ENCODE measurements at places on chromosomes 5 and 9.

- DNase-seq = no peak
Measured at GRCh38 chr5:76202182-76202581, 119.0 kb downstream of the SV2C start.

- no peak for DNase-seq
Measured at GRCh38 chr5:120555345-120555744, 91.2 kb downstream of the PRR16 start.

DNA sequence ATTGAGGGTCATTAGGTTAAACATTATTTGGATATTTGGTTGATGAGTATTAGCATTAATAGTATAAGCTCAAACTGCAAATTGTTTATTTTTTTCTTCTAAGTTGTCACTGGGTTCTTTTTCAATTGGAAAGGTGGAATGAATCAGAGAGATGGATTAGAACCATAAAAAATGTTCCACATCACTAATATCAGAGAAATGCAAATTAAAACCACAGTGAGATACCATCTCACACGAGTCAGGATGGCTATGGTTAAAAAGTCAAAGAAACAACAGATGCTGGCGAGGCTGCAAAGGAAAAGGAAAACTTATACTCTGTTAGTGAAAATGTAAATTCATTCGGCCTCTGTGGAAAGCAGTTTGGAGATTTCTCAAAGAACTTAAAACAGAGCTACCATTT lies 122.8 kb downstream of the CCDC192 start:
- DNase-seq = no peak

GRCh38 chr9:121709798-121710197 lies 58.4 kb downstream of the DAB2IP start:
- no peak for DNase-seq

DNA sequence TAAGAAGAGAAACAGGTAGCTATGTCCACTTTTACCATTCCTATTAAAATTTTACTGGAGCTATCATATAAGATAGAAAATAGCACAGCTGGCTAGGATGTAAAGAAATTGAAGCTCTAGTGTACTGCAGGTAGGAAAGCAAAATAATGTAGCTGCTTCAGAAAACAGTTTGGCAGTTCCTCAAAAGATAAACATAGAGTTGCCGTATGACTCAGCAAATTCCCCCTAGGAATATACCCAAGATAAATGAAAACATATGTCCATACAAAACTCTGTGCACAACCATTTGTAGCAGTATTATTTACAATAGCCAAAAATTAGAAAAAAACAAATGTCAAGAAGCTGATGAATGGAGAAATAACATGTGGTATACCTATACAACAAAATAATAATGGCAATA lies 64.6 kb upstream of the SHISAL2B start:
- DNase-seq = no peak

- DNase-seq = no peak
Measured at GRCh38 chr5:110612794-110613247, 113.7 kb downstream of the TMEM232 start.

DNA sequence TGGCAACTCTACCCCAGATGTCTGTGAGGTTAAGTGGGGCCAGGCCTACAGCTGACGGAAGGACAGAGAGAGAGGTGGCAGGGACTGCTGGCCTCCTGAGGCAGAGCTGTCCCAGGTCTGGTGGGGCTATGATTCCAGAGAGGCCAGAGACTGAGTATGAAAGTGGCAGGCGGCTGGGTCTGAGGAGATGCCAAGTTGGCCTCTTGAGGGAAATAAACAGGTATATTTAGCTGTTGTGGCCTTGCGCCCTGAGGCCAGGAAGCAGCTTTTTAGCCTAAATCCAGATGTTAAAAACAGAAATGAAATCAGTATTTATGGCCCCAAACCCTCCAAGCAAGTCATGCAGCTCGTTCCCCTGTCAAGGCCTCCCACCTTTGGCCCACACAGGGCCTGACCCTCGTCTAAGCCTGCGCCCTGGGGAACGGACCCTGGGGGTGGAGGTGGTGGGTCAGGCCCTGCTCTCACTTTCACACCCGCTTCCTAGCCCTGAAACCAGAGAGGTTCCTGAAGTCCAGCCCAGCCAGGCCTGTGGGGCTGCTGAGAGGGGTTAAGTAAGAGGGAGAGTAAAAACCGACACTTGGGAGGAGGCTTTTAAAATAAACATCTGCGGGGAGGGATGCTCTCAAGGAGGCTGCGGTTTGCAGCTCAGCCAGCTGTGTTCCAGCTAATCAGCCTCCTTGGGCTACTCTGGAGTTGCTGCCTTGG lies 18.7 kb downstream of the PCDHGC5 start:
- no peak for DNase-seq

DNA sequence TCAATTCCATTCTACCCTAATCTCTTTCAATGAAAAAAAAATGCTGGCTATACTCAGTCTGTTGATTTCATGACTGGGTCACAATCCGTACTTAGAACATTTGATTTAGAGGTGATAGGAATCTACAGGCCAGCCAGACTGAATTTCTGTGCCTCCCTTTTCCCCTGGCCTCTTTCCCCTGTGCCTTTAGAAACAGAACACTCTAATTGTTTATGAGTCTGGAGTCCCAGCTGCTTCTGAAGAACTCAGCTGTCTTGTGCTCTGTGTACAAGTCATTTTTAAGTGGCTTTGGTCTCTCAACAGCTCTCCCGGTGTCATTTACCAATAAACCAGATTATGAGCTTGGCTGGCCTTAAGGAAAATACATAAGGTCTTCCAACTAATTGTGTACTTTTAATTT lies 94.1 kb upstream of the ITGA2 start:
- DNase-seq = no peak

- DNase-seq = no peak
Measured at GRCh38 chr9:27539479-27540441, 10.1 kb upstream of the MOB3B start.

- DNase-seq = no peak
Measured at GRCh38 chr9:10366171-10366779, 246.5 kb downstream of the PTPRD start.

DNA sequence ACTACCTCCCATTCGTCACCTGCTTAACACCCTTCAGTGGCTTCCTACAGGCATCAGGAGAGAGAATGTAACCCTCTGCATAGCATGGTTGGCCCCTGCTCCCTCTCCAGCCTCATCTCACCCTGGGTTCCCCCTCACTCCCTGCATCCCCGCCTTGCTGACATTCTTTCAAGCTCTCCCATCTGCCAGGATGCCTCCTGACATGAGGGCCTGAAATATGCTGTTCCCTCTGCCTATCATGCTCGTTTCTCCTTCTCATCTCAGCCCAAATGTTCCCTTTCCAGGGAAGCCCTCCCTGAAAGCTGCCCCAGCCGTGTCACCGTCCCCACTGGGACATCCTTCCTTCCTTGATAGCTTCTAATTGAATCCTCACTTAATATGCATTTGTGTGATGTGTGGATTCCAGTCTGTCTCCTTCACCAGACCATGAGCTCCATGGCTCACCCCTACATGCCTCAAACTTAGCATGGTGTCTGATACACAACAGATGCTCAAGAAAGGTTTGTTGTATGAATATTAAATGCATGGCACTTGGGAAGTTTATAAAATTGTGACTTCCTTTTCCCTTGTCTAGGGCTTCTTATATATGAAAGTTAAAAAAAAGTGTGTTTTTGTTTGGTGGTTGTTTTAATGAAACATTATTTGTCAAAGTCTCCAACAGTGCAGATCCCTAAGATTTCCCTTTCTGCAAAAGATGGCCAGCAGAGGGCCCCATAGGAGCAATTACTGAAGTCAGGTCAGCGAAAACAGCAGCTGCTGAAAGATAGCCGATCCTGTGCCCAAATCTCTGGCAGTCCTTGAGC lies 7.3 kb upstream of the C5orf58 start:
- DNase-seq = peak; percentile 78

DNA sequence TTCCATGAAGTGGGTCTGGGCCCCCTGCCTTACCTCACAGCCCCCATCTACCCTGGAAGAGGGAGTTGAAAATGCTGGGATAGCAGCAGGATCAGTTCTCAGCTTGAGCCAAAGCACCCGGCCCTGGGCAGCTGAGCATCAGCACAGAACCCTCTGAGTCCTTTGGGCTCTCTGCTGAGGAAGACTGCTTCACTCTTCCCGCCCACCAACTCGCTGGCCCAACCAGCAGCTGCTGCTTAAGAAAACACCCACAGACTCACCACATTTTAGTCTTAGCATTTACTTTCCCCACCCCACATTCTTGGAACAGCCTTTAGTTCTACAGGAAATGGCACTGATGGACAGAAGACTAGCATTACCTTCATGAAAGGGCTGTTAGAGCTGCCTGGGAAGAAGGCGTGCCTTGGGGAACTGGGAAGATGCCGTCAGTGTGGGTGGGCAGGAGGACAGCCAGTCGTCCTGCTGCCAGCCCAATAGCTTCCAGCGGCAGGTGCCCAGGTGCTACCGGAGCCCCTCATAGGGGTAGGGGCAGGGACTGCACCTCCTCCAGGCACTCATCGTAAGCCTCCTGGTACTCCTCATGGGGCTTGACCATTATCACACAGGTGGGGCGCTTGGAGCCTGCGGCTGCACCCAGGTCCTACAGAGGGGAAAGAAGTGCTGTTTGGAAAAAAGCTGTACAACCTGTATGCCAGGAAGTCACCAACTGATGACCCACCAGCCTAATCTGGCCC lies 4.3 kb downstream of the NHP2 start:
- DNase-seq = no peak

- peak; percentile 69 for DNase-seq
Measured at GRCh38 chr9:71604197-71605063, 163.9 kb downstream of the CEMIP2 start.

DNA sequence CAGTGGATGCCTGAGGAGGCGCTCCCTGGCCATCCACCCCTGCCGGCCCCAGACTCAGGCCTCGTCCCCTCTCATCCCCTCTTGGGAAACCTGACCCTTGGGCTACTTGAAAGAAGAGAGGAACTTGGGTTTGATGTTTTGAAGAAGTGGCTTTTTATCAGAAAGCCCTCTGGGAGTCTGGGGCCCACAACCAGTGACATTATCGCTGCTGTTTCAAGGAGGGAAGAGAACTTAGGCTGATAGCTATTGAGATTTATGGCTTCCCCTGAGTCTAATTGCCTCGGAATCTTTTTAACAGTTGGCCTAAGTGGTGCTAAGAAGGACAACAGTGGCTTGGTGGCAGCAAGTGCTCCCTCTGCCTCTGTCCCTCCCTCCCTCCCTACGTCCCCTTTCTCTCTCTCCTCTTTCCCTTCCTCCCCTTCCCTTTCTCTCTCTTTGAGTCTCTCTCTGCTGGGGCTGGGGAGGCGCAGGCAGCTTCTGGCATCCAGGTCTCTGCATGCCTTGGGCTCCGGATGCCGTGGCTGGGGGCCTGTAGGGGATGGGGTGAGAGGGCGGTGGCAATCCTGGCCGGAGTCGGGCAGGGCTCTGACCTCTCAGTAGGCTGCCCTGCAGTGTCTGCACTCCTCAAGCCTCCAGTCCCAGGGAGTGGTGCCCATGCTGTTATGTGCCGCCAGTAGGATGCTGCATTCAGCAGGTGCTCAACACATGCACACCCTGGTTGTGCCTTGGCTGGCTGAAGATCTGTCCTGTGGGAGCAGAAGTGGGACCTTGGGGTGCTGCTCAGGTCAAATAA lies 49.6 kb upstream of the RXRA start:
- no peak for DNase-seq

GRCh38 chr9:137077010-137077747 lies at the start of gene UAP1L1:
TSS of gene UAP1L1 (plus strand) at chr9:137077517. CDS start at chr9:137077533, 16 bp downstream.
- DNase-seq = peak; percentile 72

DNA sequence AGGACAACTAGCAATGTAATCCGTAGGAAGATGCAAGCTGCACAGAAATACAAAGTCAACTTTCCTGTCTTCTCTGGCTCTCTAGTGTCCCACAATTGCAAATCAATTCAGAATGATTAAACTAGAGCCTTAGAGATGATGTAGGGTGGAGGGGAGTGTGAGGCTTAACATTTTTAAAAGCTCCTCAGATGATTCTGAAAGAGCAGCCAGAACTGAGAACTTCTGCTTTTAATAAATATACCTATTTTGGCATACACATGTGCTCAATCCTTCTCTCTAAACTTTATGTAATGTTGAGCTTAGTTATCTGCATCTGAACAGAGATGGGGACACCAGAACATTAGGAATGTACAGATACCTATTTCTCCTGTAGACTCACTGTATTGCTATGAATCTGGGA lies 139.9 kb upstream of the APC start:
- DNase-seq = no peak

DNA sequence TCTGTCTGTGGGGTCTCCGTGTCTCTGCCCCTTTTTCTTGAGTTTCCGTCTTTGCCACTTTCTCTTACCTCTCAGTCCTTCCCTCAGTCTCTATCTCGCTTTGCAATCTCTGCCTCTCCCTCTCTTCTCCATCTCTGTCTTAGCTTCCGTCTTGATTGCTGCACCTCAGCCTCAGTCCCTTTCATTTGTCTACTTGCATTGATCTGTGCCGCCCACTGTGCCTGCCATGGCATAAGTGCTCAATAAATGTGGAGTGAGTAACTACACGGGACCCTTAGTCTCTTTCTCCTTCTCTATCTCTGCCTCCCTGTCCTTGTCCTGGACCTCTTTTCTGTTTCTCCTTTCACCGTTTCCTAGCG lies 6.6 kb downstream of the PCDHGC5 start:
- DNase-seq = no peak

GRCh38 chr5:92552206-92553160 lies 1028.5 kb downstream of the NR2F1-AS1 start:
- no peak for DNase-seq
